ENCODE measurements at places on chromosomes 2 and 18.
A peak's percentile ranks its signal among the peaks of the same experiment; 100 is the strongest.

GRCh38 chr18:33201509-33201926, 239.0 kb downstream of the CCDC178 start:
- peak; percentile 37 for DNase-seq

GRCh38 chr2:239548965-239549595, 148.3 kb upstream of the HDAC4 start:
- no peak for DNase-seq

DNA sequence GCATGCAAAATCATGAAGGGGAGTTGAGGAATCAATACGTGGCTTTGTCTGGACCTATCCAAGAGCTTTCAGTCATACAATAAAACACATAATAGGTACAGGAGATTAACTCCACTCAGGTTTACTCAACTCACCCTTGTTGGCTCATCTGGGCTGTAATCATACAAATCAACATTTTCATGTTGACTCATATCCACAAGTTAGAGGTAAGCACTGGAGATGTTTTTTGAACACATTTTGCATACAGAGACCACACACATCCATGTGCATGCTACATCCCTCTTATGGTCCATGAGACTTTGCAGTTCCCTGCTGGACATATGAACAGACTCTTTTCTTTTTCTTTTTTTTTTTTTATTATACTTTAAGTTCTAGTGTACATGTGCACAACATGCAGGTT, 336.9 kb upstream of the PIK3C3 start:
- DNase-seq: no peak

- DNase-seq: peak; percentile 97
Observed at GRCh38 chr2:101463911-101464641, 10.8 kb downstream of the RFX8 start.

DNA sequence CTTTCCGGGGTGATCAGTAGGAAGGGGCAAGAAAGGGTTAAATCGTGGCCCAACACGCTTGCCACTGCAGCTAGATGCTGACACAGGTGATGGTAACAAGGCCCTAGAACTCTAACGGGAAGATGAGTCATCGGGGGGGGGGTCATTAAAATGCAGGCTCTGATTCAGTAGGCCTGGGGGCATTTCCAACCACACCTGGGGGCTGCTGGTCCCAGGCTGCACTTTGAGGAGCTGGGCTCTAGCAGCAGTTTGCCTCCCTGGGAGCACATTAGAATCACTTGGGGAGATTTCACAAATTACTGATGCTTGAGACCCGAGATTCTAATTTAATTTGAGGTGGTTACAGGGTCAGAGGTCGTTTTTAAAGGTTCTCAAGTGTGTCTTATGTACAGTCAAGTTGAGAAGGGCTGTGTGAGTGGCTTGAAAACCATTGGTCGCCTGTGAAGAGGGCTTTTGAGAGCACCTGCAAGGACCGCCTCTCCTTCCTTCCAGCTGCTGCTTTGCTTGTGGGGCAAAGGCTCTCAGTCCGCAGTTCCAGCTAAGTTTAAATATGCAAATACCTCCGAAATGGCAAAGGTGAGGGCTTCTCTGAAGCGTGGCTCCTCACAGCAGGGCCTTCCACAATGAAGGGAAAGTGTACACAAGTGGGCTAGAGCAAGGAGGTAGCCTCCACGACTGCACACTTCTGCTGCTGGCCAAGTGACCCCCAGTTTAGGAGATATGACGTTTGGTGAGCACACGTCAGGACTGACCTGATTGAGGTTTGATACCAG, 128.0 kb upstream of the MSH6 start:
- DNase-seq: no peak

DNA sequence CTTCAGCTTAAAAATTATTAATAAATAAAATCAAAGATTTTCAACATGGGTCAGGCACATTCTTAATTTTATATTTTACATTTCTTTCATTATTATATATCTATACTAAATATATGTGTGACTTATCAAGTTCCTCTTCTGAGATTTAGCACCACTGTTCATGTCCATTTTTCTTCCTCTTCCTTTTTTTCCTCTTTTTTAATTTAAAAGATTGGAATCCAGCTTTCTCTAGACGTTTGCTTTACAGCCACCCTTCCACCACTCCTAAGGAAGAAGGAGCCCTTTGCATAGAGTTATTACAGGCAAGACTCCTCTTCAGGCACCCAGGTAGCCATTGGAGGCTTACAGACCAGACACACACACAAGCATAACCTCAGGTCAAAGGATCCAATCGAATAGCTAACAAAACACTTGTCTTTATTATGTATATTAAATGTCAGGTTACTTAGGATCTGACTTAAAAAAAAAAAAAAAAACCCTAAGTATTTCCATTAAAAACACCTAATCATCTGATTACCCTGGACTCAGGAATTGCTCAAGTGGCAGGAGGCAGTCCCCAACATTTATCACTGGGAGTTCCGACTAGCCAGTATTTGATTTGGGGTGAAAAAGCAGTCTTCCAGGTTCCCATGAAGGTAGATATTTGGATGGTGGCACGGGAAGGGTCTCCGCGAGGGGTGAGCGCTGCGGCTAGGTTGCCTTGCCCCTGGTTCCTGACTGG, 2.4 kb upstream of the ZEB2 start:
- no peak for DNase-seq

- peak; percentile 9 for DNase-seq
Observed at GRCh38 chr2:209614690-209615369, 156.8 kb upstream of the UNC80 start.

DNA sequence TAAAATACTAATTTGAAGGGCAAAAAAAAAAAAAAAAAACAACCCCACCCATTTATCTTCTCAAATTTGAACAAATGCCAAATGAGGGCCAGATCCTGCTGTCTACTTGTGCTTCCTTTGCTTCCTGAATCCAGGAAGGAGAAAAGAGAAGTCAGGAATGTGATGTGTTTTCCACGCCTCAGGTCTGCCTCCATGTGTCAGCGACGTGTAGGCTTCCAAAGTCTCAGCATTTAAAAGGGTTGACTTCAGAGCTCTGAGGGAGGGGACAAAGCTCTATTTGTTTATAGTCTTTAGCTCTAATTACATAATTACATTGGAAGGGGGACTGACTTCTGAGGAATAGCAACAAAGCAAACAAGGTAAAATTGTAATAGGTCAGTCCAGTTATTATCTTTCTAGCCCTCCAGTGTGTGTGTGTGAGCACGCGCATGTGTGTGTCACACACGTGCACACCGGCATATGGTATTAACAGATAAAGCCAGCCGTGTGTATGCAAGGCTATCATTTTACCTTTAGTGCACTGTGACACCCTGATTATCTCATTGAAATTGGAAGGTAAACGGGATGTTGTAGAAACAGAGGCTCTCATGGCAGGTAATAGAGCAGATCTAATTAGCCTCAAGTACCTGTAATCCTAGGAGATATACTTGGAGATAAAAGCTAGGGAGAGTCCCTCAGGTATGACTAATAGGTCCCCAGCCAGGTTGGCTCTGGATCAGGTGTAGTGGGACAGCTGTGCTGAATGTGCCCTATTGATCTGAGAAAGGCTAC, 911.4 kb upstream of the ZEB2 start:
- DNase-seq: peak; percentile 12

GRCh38 chr2:2506536-2506935, 175.5 kb upstream of the MYT1L start:
- DNase-seq: no peak

DNA sequence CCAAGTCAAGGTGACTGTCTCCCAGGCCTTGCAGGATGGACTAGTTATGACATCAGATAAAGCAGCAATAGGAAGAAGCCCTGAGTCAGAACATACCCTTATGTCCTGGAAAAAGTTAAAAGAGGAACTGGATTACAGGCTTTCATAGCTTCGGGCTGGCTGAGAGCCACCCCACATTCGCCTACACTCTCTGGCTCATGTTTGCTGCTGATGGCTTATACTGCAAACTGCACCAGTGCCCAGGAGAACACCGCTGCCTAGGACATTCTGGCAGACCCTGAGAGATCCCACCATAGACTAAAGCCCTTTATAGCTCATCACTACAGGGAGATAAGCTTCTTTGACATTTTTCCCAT, 20.3 kb downstream of the SLC8A1 start:
- DNase-seq: peak; percentile 68

DNA sequence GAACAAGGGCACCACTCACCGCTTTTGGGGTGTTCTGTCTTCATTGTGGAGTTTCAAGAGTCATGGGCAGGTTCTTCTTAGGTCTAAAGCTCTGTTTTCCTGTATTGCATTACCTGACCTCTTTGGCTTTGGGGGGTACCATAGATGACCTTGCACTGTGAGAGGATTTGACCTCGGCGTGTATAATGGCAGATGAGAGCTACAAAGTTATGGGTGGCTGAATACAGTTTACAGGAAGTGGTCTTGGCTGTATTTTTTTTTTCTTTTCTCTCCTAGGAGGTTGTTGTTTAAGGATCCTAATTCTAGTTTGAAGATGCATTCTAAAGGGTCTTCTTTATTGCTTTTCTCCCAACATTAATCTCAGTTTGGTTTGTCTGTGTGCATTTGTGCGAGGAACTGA, 11.5 kb downstream of the GAL3ST2 start:
- DNase-seq: no peak

DNA sequence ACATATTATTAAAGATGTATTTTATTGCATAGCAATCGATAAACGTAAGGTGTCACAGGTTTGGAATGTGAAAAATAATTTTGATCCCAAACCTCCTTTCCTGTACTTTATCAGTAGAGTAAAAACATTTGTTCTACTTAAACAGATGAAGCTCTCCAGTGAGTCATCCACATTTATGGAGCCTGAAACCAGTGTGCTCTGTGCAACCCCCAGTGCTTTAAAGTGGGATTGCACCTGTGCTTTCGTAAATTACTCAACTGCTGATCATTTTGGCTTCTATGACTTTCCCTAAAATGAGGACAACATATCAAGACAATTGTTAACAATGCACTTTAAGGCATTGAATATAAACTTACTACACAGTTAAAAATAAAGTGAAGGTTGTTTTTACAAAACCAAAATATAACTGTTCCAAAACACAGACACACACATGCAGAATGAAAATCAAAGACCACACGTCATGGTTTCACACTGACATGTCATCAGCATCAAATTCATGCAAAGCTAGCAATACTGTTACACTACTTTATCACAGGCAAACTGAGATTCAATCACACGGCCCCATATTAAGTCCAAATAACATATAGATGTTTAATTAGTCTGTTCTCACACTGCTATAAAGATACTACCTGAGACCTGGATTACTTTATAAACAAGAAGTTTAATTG, 9.7 kb downstream of the TMEM18 start:
- peak; percentile 67 for DNase-seq

DNA sequence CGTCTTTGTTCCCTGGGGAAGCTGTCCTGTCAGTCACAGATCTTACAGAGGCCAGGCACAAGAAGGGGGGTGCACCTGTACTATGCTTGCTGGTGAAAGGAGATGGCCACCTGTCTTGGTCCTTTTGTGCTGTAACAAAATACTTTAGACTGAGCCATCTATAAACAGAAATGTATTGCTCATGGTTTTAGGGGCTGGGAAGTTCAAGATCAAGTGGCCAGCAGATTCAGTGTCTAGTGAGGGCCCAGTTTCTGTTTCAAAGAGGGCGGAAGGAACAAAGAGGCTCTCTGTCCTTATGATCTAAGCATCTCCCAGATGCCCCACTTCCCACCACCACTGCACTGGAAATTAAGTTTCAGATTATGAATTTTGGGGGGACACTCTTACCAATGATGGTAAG, 35.5 kb upstream of the RPL37A start:
- no peak for DNase-seq

DNA sequence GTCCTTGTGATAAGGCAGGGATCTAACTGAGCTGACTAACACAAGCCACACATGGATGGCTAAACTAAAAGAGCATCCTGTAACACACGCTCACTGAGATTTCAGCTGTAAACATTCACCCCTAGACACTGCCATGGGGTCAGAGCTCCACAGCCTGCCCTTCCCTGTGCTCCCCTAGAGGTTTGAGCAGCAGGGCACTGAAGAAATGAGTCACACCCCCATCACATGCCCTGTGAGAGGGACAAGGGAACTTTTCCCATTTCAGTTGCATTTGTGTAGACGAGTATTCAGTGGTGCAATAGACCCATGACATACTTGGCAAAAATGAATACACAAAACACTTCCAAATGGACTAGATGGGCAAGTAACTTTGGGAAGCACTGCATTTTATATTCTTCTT, 402.4 kb upstream of the LRRTM1 start:
- DNase-seq: peak; percentile 2

DNA sequence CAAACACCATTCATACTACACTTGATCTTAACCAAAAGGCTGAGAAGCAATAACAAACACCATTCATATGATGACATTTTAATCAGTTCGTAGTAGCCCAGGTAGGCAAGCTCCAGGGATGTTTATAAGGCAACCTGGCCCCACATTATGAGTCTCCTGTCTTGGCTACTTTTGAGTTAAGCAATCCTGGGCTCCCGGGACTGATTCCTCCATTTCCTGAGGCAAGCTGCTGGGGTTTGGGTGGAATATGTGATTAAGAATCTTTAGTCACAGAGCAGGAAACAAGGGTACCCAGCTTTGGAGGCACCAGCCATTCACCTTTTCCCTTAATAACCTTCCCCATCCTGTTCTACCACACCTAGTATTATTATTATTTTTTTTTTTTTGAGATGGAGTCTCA, 24.5 kb upstream of the SPRED2 start:
- no peak for DNase-seq

- DNase-seq: no peak
Observed at GRCh38 chr2:10452956-10453904, 5.1 kb upstream of the ODC1 start.

GRCh38 chr2:54377901-54378493, 78.1 kb upstream of the SPTBN1 start:
- DNase-seq: no peak

- no peak for DNase-seq
Observed at GRCh38 chr2:29024882-29025430, 43.9 kb downstream of the TOGARAM2 start.

DNA sequence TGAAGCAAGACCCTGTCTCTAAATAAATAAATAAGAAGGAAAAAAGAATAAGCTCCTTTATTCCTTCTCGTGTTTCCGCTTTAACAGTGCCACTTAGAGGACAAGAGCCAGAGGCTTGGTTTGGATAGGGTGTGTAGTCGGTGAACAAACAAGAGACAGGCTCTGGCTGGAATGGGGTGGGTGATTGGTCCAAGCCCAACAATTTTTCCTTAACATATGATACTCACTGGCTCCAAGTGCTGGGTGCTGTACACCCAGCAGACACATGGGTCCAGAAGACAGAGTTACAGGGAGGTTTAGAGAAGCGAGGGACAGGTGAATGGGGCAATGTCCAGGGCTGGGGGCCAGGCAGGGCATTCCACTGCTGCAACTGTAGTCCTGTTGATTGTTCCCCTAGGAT, 77.8 kb downstream of the NCAPH start:
- DNase-seq: no peak

Measured in fibroblast of skin of back (primary cell).